Ecto neural progenitor cell (in vitro differentiated cells): ENCODE measurements at places on chromosomes 12 and 14.

DNA sequence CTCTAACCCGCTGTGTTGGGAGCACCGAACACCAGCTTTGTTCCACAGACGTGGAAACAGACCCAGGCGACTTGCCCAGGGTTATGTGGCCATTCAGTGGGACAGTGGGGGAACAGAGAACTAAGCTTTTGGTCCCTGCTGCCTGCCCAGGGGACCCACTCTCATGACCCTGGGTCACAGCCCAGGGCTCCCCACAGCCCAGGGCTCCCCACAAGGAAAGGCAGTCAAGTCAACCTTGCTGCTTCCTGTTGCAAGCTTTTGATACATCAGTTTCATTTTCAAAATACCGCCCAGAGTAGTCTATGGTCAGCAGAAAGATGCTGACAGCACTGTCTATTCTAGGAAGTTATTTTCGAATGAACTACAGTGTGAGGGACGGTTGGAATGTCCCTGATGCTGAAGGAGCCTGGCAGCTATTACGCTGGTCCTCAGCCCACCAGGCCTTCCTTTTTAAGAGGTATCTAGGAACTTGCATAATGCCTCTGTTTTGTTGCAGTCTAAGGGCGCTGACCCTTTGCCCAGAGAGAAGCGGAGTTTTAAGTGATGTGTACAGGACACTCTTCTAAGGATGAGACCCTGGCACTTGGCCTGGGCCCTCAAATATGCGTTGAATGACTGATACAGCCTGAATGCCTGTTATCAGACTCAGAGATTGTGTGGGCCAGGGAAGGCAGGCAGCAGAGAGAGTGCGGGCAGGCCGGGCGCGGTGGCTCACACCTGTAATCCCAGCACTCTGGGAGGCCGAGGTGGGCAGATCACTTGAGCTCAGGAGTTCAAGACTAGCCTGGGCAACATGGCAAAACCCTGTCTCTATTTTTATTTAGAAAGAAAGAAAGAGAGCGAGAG, 12.6 kb upstream of the TTC7B start:
- DNase-seq: no peak

DNA sequence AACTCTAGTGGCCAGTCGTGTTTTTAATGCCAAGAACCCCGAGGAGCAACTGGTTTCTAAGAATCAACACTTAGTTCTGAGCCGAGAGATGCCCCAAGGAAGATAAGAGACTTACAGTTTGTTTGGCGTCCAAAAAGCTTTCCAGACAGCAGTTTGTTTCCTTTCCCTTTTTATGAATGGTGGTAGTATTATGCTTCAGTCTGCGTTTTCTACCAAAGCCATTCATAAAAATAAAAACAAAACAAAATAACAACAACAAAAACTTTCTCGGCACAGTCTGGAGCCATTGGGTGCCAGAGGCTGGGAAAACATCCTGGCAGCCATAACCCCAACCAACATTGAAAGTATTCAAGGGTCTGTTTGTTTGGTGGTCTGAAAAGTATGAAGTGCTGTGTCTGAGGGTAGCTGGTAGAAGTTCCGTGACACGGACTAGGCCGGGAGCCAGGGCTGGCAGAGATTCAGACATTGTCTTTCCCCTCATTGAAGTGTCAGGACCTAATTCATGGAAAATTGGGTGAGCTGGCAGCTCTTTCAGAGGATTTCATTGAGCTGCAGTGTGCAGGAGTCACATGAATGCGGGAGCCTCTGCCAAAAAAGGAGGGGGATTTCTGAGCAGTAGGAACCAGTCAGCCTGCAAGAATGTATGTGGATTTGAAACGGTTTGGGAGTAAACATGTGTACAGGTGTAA, 124.2 kb downstream of the HMGA2 start:
- no peak for DNase-seq

GRCh38 chr12:47838286-47838931, 18.7 kb upstream of the HDAC7 start:
- no peak for DNase-seq

GRCh38 chr14:89748004-89748403, 206.5 kb downstream of the EFCAB11 start:
- DNase-seq: no peak

- DNase-seq: no peak
Measured at GRCh38 chr12:100758083-100758482, 36.5 kb upstream of the ANO4 start.
